ENCODE measurements at places on chromosomes 5 and 9. TPM values are rescaled to one million over a fixed set of nuclear protein-coding genes. Genes with fewer than 3 reads are reported as not detected.

CWC27 gene
- 6.6 TPM for polyA plus RNA-seq

IRX1 gene
- polyA plus RNA-seq, result not detected

REEP5 gene
- 26.8 TPM for polyA plus RNA-seq

CORO2A gene
- polyA plus RNA-seq, result 1.5 TPM

SV2C gene
- polyA plus RNA-seq, result not detected

PPP3R2 gene
- polyA plus RNA-seq, result not detected

C9orf153 gene
- polyA plus RNA-seq, result not detected

FREM1 gene
- not detected for polyA plus RNA-seq

ADGRV1 gene
- polyA plus RNA-seq, result 0.07 TPM
